Activated CD8-positive, alpha-beta memory T cell treated with anti-CD3 and anti-CD28 coated beads for 48 hours (primary cell): ENCODE measurements at places on chromosomes 16 and 17.

GRCh38 chr16:8956265-8957062 is 7.2 kb downstream of the USP7 start:
- no peak for DNase-seq

- DNase-seq = no peak
These were observed 223.8 kb downstream of the IRF8 start for GRCh38 chr16:86122681-86123342.

GRCh38 chr17:11627301-11627940 is 29.2 kb downstream of the DNAH9 start:
- no peak for DNase-seq

DNA sequence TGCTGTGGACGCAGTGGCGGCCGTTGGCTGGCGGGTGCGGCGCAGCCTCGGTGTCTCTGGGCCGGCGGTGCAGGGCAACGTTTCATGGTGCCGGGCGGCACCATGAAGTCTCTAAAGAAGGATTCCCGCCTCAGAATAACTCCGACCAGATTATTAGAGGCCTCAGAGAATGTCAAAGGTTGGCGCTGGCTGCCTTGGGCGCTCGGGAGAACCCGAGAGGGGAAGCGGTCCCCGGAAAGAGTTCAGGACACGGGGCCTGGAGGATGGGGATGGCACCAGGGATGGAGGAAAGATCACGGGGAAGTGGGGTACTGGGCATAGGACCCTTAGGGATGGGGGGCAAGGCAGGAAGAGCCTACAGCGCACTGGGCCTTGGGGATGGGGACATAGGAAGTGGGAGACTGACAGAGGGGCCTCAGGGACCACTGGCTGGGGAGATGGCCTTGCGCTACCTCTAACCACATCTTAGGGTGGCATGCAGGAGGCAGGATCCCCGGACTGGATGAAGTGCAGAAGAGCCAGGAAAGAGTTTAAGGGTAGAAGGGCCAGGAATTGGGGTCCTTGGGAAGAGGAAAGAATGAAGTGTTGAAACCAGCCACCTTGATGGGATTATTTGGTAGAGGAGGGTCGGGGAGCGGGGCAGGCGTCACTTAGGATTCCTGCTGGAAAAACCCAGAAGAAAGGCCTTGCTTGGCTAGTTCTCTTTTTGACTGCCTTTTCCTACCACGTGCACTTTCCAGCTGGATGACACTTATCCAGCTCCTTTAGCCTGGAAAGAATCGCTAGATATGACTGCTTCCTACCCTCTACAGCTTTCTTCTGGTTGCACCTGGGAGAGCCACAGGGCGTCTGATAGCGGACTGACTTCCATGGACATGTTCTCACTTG is 578 bp downstream of the MYCBPAP start:
- DNase-seq = no peak

DNA sequence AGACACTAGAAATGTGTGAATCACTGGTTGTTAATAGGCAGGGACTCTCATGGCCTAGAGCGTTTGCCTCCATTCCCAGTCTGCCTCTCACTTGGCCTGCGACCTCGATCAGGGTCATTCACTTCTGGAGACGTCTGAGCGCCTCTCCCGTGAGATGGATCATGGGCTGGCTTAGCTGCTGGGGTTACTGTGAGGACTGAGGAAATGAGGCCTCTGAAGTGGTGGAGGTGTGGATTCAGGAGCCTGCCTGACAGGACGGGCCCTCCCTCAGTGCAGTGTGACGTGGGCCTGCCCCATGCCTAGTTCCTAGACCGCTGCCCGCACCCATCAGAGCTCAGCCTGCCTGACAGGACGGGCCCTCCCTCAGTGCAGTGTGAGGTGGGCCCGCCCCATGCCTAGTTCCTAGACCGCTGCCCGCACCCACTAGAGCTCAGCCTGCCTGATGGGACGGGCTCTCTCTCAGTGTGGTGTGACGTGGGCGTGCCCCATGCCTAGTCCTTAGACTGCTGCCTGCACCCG is 61.9 kb downstream of the BANP start:
- no peak for DNase-seq

GRCh38 chr16:18969855-18970240 is 13.9 kb upstream of the TMC7 start:
- no peak for DNase-seq

GRCh38 chr17:68803164-68803929 is 151.8 kb downstream of the ABCA8 start:
- no peak for DNase-seq

- no peak for DNase-seq
These were observed 12.3 kb upstream of the SALL1 start for GRCh38 chr16:51163366-51163765.

DNA sequence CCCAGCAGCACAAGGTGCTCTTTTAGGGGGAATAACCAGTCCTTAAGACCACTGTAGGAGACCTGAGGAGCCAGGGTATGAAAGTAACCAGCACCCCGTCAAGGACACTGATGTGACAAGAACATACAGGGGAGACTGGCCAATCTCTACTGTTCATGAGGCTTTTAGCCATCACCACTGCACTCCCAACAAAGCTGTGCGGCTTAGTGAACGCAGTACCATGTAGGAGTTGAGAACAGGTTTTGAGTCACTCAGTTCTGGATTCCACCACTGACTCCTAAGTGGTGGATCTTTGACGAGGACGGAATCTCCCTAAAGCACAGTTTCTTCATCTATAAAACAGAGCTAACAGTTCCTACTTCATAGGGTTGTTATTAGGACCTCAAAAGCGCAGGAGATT is 26.8 kb downstream of the COG4 start:
- DNase-seq = no peak
